ENCODE measurements at places on chromosomes 5 and 9.

GRCh38 chr5:30343707-30344106 lies 849.8 kb upstream of the CDH6 start:
- DNase-seq: no peak

DNA sequence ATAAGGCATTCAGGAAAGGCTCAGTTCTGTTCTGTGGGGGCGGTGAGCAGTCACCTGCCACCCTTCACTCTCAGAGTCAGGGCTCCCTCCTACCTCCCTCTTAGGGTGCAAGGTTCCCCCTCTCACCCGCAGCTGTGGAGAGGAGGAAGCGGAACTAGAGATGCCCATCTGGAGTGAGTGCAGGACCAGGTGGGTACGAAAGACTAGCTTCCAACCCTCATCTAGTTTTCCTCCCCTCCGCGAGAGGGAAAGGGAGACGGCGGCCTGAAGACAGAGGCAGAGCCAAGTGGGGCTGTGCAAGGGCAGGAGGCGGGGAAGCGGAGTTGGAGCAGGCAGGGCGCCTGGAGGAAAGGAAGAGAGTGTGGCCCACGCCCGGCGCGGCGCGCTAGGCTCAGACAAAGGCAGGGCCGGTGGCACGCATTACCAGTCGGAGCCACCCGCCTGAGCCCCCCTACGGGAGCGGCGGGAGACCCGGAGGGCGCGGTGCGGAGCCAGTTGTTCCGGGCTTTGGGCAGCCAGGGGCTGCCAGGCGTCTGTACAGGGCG lies 7.3 kb downstream of the PRR7 start:
- no peak for DNase-seq

GRCh38 chr5:6745706-6746222 lies 32.5 kb downstream of the TENT4A start:
- no peak for DNase-seq

DNA sequence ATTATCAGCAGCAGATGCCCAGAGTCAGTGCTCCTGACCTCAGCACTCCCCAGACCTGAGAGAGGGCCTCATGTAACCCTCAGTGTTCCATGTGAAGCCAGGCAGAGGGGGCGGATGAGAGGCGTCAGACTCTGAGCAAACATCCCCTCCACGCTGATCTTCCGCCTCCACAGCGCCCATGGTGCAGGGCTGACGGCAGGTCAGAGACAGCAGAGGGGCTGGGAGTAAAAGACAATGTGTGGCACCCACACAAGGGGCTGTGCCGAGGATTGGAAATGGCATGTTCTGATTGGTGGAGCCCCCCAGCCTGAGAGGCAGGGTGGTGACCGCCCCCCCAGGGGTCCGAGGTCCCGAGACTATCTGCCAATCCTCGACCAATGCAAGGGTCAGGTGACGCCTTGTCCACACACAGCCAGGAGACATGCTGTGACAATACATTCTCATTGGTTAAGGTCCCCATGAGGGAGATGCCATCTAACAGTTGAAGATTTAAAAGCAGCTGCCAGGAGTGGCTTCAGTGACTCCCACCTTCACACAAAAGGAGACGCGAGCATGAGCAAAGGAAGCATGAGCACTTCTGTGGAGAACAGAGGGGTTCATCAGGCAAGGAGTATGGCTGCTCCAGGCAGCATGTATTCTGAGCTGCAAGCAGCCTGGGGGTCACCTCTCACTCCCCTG lies 19.3 kb upstream of the SLC25A51 start:
- no peak for DNase-seq

- no peak for DNase-seq
Observed at GRCh38 chr5:52895075-52895474, 94.1 kb upstream of the ITGA2 start.

DNA sequence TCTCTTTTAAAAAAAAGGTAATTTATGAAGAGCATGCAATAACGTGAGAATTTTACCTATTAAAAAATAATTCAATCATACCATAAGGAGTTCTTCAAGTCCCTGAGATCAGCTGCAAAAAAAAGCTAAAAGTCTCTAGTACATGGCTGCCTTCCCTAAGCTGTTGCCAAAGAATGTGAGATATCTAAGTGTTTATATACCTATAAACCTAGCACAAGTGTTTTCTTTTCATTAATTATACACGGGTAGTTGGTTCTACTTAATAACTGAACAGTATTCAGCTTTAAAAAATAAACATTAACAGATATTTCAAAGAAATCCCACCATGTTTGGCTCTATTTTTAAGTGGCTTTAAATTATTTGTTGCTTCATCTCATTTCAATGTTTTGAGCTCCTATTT lies 25.9 kb downstream of the FNBP1 start:
- DNase-seq: no peak

- DNase-seq: no peak
Observed at GRCh38 chr5:83104021-83104420, 26.7 kb downstream of the XRCC4 start.

DNA sequence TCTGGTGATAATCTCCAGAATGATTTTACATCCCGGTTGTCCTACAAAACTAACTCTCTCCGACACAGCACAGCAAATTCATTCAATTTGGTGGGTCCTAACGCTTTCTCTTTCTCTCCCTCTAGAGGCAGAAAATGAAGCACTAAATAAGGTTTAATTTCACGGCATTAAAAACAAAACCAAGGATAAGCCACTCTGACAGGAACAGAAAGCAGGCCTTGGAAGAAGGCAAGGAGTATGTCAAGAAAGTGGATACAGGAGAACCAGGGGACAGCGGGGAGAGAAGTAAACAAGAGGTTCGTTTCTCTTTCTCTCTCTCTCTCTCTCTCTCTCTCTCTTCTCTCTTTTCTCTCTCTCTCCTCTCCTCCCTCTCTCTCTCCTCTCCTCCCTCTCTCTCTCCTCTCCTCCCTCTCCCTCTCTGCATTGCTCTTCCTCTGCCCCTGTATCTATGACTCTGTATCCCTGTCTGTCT lies 49.8 kb downstream of the EBF1 start:
- no peak for DNase-seq

GRCh38 chr5:20420991-20421595 lies 433.1 kb upstream of the CDH18 start:
- DNase-seq: no peak

DNA sequence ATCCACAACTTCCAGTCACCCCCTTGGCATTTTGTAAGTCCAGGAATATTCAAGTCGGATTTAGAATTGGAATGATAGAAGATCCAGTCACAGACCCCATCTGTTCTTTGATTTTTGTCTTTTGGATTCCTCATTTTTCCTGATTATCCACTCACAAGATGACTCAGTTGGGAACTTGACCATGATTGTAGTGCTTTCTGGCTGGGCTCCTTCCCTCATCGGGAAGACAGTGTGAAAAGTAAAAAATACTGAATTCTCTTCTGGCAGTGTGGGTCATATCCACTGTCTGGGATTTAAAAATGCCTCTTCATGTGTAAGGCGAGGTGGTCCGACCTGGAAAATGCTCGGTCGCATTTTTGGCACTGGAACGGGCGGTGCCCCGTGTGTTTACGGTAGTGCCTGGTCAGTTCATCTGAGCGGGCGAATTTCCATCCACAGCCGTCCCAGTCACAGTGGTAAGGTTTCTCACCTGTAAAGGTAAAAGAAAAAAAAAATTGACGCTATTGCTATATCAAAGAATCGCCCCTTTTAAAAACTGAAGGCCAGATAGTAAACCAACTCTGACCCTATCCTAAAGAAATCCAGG lies 4.0 kb downstream of the KLF4 start:
- no peak for DNase-seq

DNA sequence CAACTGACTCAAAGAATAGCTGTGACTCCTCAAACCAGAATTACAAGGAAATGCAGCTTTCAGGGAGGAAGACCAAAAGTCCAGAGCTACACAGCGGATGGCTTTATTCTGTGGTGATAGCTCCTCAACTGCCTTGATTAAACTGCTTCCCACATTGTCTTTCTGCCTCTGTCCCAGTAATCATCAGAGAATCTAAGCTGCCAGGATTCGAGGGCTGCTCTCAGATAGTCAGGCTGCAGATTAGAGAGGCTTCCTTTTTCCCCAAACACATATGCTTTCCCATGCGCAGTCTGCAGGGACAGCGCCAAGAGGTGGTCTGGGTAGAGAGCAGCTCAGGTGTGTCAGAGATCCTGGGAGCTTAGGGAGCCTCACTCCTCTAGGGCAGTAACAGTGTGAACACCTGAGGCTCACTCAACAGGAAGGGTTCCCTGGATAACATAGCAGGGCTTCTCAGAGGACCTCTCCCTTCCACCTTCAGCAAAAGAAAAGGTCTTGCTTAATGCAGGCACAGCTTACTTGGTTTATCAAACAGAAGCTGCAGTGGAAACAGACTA lies 439.9 kb upstream of the TLE4 start:
- DNase-seq: no peak

DNA sequence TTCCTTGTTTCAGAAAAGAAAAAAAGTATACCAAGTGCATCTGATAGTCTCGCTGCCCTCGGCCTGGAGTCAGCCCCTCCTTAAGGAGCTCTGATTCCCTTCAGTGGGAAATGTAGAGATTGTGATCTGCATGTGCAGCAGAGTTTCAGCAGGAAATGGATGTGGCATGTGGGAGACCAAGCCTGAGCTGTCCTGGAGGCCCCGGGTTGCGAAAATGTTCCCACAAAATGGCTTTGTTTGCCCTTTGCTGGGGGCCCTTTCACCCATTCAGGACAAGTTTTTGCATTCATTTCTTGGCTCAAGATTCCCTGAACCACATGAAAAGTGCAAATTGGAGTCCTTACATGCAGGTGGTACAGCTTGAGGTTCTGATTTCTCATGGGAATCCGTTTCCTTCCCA lies 230.9 kb downstream of the GADD45G start:
- DNase-seq: no peak

DNA sequence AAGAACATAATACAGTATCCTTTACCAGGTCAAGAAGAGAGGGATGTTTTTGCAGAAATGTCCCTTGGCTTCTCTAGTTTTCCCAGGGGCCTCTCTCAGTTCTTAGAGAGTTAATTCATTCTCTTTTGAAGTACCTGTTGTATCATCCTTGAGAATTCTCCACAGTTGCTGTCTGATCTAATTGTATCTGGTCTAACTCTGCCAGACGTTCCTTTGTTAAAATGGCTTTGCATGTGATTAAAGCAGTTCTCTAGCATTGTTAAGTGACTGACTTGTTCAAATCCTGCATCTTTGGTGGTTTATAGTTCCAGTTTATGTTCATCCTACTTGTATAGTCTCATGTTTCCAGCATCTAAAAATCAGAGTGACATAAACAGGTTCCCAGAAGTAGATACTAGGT lies 65.0 kb downstream of the KIAA1958 start:
- DNase-seq: no peak

DNA sequence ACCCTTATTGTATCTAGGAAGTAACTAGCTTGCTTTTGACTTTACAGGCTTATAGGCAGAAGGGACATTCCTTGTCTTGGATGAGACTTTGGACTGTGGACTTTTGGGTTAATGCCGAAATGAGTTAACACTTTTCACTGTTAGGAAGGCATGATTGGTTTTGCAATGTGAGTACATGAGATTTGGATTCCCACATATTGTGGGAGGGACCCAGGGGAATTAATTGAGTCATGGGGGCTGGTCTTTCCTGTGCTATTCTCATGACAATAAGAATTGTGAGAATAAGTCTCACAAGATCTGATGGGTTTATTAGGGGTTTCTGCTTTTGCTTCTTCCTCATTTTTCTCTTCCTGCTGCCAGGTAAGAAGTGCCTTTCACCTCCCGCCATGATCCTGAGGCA lies 417.5 kb downstream of the HINT1 start:
- no peak for DNase-seq

DNA sequence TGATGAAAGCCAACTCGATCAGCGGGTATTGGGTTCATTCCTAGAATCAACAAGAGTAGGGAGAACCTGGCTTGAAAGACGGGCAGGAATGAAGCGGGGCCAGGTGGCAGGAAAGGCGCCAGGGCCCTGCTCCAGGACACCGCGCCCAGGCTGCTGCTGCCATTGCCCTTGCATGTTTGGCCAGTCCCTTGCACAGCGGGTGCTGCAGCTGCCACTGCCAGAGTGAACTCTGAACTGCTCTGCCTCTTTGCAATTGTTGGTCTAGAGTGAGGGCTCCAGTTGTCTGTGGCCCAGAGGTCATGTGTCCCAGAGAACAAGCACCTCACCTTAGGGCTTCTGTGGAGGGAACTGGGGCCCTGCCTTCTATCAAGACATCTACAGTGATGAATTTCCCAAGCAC lies 24.0 kb upstream of the CARTPT start:
- DNase-seq: no peak

DNA sequence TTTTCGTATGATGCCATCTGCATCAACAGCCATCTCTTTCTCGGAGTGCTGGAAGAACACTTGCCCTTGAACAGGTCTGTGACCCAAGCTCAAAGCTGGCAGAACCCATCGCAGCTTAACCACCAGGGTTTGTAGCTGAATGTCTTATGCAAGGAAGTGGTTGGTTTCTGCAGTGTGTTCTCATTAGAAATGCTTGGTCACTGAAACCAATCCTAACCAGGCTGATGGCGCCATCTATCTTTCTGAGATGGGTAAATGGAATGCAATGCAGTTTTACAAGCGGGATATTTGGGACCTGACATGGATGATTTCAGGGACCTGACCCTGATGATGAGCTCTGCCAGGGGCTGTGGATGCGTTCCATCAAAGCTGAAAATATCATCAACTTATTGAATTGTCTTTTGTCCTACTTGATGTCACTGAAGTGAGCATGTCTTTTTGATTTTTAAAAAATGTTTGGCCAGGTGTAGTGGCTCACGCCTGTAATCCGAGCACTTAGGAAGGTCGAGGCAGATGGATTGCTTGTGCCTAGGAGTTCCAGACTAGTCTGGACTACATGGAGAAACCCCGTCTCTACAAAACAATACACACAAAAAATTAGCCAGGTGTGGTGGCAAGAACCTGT lies 28.7 kb downstream of the DMRT3 start:
- no peak for DNase-seq

GRCh38 chr5:16446993-16447392 lies 18.6 kb downstream of the ZNF622 start:
- DNase-seq: no peak

DNA sequence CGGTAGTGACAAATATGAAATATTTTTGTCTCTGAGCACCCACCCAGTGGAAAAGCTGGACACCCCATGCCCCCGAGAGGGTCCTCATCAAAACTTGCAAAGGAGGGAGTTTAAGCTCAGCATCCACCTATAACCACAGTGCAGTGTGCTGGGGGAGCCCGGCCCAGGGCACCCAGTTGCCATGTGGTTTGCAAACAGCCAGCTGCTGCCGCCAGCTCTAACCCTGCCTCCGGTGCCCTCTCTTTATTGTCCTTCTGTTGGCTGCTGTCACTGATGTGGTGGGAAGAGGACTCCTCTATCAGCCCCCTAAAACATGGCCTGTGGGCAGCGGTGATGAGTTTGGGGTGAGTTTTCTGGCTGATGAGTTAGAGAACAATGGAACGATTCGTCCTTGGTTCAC lies 160.9 kb upstream of the MVB12B start:
- no peak for DNase-seq

- DNase-seq: no peak
Observed at GRCh38 chr5:126808521-126808988, 31.6 kb downstream of the LMNB1 start.

- no peak for DNase-seq
Observed at GRCh38 chr5:103923616-103924168, 361.1 kb upstream of the NUDT12 start.
